Stimulated activated CD8-positive, alpha-beta memory T cell treated with anti-CD3 and anti-CD28 coated beads, Interleukin-2, amount 100 ng/mL, for 1 hour (primary cell): ENCODE measurements at places on chromosomes 7 and 10.
A peak's percentile ranks its signal among the peaks of the same experiment; 100 is the strongest.

DNA sequence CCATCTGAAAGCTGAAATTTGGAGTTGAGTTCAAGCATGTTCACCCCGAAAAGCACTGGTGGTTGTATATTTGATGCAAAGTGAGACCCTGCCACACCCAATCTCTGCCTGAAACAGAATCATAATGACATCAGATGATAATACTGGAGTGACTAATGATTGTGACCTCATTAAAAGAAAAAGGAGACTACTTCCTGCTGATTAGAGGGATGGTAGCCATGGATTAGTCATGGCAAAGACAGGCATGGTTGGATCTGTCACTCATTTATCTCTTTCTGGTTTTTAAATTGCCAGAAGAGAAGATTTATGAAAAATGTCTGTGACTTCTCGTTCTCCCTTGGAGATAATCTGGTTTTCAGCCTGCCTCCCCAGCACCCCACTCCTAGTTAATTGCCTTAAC lies 101.2 kb downstream of the BAMBI start:
- no peak for DNase-seq

GRCh38 chr7:148540041-148540738 lies 50.4 kb upstream of the C7orf33 start:
- DNase-seq: no peak

DNA sequence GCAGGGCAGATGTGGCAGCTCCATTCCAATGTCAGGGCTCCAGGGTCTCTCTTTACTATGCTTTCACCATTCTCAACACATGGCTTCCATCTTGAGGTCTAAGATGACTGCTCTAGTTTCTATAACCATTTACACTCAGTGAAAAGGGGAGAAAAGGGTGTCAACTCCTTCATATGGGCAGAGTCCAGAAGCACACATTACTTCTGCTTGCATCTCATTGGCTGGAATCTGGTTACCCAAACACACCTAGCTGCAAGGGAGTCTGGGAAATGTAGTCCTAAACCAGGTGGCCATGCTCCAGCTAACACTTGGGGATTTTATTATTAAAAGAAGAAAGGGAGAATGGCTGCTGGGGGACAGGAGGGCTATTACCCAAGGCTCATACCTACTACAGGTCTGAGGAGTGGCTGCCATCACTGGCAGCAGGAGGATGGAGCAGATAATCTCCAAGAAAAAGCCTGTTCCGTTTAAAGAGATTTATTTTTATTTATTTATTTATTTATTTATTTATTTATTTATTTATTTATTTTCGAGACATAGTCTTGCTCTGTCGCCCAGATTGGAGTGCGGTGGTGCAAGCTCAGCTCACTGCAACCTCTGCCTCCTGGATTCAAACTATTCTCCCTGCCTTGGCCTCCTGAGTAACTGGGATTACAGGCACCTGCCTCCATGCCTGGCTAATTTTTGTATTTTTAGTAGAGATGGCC lies 29.1 kb upstream of the LBX1 start:
- no peak for DNase-seq

- peak; percentile 62 for DNase-seq
Measured at GRCh38 chr10:9209105-9209798, 1154.8 kb downstream of the GATA3 start.
